ENCODE measurements at places on chromosomes 6 and 20.

- DNase-seq = no peak
Measured at GRCh38 chr20:49866051-49866450, 49.3 kb downstream of the SPATA2 start.

- no peak for DNase-seq
Measured at GRCh38 chr20:37994512-37994911, 38.7 kb downstream of the TTI1 start.

DNA sequence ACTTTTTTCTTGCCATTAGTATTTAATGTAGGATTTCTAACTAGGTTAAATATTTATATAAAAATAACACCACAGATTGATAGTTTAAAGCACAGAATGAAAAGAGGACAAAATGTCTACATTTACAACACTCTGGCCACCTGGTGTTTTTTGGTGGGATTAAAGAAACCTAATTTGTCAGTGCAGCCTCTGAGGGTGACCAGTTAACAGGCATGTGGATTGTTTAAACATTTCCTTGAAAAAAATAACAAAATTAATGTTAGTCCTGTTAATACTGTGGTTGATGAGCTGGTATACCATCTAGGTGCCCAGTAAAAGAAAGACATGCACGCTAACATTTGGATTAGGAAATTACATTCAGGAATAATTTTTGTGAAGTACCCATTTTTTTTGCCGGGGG lies 8.8 kb downstream of the SLC9A8 start:
- no peak for DNase-seq

- no peak for DNase-seq
Measured at GRCh38 chr20:24017458-24017755, 28.8 kb upstream of the GGTLC1 start.

DNA sequence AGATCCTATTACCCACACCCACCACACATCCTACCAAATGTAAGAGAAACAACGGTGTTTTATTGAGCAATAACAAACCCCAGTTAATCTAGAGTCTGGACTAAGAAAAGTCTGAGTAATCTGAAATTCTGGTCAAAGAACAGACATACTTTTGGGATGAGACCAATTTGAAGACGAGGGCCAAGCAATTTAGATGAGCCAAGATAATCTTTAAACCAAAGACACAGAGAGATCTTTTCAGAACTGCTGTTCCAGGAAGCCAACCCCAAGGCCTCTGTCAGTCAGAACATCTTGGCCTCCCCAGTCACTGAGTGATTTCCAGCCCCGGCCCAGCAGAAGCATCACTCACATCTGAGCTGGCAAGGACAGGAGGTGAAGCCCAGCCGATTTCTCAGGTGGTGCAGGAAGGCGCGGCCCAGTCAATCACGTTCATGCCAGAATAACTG lies 118.5 kb upstream of the SYNDIG1 start:
- DNase-seq = no peak

DNA sequence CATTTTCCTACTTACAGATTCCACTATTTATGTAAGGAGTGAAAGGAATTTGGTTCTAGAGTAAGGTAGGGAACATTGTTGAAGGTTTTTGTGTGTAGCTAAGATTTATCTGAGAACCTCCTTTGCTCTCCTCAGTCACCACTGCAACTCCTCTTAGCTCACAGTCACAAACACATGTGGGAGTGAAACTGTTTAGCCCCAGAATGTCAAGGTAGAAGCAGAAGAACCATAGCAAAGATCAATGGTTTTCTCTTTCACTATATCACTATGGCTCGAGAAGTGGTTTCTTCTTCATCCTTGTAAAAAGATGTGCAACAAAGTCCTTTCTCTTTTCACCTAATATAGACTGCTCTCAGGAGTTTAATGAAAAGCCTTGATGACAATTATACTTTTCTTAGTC lies 6.5 kb upstream of the DEFB112 start:
- no peak for DNase-seq

DNA sequence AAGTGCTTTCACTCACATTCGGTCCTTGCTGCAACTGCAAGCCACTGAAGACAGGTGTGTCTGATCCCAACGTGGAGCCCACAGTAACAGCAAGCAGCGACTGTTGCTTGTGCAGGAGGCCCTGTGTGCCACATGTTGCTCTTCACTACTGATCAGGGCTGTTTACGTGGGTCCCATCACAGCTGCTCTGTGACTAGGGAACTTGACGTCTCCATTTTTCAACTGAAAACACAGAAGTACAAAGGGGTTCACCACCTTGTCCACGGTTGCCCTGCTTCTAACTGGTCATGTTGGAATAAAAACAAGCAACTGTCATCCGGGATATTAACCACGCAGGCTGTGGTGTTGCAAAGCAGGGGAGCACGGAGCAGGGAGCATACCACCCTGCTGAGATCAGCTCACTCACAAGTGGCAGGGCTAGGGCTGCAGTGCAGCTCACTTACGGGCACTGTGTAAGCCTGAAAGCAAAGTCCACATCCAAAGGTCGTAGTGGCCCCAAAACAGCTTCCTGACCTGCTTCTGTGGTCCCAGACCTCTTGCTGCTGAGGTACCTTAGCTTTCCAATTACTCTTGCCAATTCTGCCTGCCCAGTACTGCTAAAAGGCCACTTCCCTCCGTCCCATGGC lies 105.8 kb upstream of the DUSP22 start:
- no peak for DNase-seq

GRCh38 chr6:100342830-100343229 lies 121.9 kb downstream of the SIM1 start:
- no peak for DNase-seq

DNA sequence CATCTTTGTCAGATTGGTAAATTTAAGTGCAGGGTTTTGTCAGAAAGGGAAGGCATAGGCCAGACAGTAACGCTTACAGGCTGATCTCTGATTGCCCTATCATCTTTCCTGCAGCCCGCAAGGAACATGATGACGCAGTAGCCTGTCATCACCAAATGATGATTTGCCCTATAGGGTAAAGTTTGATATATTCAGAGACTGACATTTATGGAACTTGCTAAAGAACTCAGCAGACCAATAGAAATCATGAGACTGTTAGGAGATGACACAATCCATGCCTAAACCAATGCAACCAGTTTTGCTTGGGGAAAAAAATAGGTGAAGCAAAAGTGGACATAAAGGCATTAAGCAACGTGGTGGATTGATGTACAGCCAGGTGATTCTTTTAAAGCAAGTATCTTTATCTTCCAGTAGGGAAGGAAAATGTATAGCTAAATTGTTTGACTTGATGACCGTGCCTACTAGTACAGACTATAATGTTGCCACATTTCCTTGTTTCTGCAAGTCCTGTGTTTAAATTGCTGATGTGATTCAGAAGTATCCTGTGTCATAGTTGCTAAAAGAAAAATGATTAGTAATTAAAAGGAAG lies 2.4 kb downstream of the NUS1 start:
- no peak for DNase-seq

- no peak for DNase-seq
Measured at GRCh38 chr6:93894521-93894920, 475.2 kb upstream of the EPHA7 start.

GRCh38 chr6:145538989-145539388 lies 196.3 kb downstream of the EPM2A start:
- DNase-seq = no peak

DNA sequence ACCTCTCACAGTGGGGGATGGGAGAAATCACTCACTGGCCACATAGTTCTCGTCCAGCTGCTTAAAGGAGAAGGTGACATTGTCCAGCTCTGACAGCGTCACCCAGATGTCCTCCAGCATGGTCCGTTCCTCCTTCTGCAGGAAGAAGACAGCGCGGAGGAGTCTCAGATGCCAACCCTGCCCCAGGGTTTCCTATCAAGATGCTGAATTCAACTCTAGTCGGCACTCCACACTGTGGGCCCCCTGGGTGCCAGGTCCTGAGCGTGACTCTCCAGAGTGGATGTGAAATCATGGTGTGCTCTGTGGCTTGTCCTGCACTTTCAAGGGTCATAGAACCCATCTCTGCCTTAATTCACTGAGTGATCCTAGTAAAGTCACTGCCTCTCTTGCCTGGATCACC lies 193.2 kb downstream of the PREX1 start:
- no peak for DNase-seq

DNA sequence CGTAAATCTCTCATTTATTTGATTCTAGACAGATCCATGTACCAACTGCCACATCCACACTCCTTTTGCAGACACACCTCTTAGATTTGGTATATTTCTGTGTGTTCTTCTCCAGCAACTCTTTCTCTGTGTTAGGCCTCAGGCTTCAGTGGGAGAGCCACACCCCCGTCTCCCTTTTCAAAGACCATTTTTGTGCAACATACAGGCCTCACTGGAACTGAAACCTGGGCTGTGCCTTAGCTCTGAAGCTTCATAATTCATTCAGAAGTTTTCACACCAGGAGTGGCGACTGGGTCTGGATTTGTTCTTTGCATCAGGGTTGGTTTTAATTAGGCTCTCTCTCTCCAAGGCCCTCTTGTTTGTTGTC lies 170.2 kb downstream of the THBS2 start:
- DNase-seq = no peak

GRCh38 chr6:16854986-16855385 lies 93.7 kb upstream of the ATXN1 start:
- DNase-seq = no peak

DNA sequence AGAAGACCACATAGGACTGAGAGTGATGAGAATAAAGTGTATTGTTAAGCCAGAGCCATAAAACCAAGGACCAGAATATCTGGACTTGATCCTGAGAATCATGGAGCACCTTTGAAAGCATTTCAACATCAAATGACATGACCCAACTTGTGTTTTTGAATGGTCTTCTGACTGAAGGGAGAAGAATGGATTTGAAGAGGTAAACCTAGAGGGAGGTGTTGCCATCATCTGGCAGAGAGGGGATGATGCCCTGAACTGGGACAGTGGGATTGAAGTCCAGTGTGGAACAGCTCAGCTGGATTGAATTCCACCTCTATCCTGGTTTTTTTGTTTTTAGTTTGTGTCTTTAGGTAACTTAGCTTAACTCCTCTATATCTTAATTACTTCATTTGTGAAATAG lies 570.0 kb downstream of the TBC1D32 start:
- DNase-seq = no peak

- no peak for DNase-seq
Measured at GRCh38 chr20:53434662-53435061, 159.0 kb downstream of the ZNF217 start.

All from KBM-7 (cell line).